CD4-positive, alpha-beta T cell treated with Interleukin-1 beta for 1 hour (primary cell): ENCODE measurements at places on chromosomes 1 and 21.

DNA sequence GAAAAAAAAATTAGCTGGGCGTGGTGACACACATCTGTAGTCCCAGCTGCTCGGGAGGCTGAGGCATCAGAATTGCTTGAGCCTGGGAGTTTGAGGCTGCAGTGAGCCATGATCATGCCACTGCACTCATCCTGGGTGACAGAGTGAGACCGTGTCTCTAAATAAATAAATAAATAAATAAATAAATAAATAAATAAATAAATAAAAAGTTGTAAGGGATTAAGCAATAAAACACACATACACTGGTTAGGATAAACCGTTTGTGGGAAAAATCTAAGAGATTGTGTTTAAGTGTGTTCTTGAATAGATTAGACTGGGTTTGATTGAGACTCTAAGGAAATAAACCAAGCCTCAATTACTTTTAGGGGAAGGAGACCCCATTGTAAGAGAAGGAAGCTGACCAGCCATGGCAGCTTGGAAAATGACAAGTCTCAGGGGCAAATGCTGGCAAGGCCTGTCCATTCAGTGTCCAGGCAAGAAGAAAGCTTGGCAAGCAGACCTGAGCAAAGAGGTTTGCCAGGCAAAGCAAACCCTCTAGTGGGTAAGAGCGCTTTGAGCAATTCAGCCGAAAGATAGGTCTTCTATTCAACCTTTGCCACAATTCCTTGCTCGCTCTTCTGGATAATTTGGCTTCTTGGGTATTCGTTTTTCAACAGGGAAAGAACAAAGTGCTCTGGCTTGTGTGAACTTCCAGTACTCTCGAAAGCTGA lies 106.9 kb upstream of the SERBP1 start:
- no peak for DNase-seq

GRCh38 chr1:198018529-198018928 lies 101.4 kb downstream of the LHX9 start:
- no peak for DNase-seq

DNA sequence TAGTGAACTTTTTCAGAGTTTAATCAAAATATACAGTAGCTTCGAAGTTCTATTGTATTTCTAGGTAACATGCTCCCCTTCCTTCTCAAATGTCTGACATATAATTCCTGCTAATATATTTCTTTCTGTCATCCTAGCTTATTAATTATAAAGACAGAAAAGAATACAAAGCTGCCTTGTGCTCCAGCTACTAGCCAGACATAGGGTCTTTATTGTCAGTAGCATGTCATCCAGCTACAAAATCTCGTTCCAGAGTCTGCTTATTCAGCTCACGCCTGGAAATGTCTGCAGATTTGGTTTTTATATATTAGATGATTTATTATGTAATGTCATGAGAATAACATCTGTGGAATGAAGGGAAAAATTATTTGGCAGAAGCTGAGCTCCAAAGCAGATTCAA lies 1102.8 kb downstream of the BRINP3 start:
- no peak for DNase-seq

DNA sequence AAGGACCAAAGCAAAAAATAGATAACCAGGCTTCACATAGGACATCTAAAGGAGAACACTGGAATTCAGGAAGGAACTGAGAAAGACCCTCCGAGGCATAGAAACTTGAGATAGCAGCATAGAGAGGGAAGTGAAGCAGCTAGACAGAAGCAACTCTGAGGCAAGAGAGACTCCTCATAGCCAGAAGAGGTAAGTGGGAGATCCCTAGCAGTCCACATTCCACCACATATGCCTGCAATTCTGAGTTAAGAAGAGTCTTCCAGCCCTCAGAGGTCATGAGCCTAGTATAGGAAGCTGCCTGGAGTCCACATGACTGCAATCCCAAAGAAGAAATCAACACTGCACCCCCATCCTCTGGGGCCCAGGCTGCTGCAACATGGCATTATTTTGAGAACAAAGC lies 13.9 kb upstream of the FGGY start:
- no peak for DNase-seq

DNA sequence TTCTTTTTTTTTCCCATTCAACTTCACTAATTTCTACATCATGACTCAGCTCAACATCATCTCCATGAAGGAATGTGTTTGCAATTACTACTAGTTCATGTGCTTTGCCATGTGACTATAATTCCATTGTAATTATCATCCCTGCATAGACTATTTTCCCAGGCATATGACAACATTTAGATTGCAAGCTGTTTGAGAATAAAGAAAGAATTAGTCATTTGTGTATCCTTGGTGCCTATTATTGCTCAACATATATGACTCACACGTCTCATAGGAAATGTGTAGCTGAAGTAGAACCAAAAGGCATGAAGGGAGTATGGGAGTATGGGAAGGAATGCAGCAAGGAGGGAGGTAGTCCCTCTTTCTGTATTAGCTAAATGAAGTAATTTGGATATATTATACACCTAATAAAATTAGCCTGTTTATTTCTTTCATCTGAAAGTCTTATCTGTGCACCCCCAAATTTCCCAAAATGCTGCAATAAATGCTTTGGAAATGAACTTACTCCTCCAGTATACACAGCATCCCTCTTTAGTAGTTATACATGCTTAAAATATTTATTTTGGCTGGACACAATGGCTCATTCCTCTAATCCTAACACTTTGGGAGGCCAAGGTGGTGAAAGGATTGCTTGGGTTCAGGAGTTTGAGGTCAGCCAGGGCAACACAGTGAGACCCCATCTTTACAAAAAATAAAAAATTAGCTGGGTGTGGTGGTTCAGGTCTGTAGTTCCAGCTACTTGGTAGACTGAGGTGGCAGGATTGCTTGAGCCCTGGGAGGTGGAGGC lies 316.9 kb upstream of the ADGRL4 start:
- no peak for DNase-seq

GRCh38 chr1:177246710-177247580 lies 76.2 kb downstream of the BRINP2 start:
- no peak for DNase-seq

GRCh38 chr1:20302108-20302471 lies 11.4 kb downstream of the VWA5B1 start:
- no peak for DNase-seq

GRCh38 chr1:95388031-95388430 lies 154.0 kb downstream of the RWDD3 start:
- DNase-seq: no peak

GRCh38 chr1:980602-981395 lies 1.1 kb downstream of the PERM1 start:
- no peak for DNase-seq

DNA sequence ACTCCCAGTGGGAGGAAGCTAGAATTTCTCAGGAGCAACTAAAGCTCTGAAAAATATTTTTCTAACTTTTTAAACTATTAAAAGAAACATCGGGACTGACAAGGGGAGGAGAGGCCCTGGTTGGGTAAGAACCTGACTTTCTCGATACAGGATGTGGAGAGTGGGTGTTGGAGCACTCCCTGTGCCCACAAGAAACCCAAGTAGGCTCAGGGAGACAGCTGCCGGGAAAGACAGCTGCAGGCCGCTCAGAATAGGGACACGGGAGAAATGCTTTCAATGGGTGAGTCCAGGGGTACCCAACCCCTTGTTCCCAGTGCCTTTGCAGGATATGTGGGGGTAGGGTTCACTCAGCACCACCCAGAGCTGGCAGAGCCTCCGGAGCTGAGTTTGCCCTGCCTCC lies 43.6 kb downstream of the PLEKHA6 start:
- DNase-seq: no peak

- DNase-seq: no peak
These were observed 759.8 kb downstream of the ADGRL2 start for GRCh38 chr1:82560566-82560965.

DNA sequence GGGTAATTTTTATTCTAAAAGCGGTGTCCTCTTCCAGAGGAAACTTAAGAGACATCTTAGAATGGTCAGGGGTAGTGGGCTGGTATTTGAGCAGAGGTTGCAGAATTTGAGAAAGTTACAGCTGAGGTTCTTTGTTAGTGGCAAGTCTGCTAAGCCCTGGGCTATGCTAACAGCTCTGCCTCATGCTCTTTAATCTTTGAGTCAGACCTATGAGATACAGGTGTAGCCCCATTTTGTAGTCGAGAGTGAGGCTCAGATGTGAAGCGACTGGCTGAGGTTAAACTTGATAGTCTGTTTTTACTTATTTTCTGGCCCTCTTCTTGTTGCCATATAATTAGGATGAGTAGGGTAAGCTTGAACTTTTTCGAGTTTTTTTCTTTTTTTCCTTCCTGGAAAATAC lies 4.7 kb downstream of the HMGN2 start:
- DNase-seq: no peak
